Left ventricle myocardium inferior (tissue), 1 donor: ENCODE measurements at places on chromosomes 5 and 9. TPM values are rescaled to one million over a fixed set of nuclear protein-coding genes. Genes with fewer than 3 reads are reported as not detected.

FIBCD1 gene
- 0.58 TPM for total RNA-seq

TMC1 gene
- total RNA-seq, result 0.25 TPM

PCDHGB4 gene
- total RNA-seq, result 4.2 TPM

OTP gene
- total RNA-seq, result not detected

SURF6 gene
- 11.6 TPM for total RNA-seq

IFNK gene
- not detected for total RNA-seq

PCDHGB5 gene
- 6.0 TPM for total RNA-seq

ITK gene
- 0.36 TPM for total RNA-seq

JAKMIP2 gene
- 0.41 TPM for total RNA-seq

SCGB3A1 gene
- not detected for total RNA-seq

RGS14 gene
- 4.6 TPM for total RNA-seq

CXCL14 gene
- 0.49 TPM for total RNA-seq

PCDHGA2 gene
- total RNA-seq, result 7.8 TPM

ZNF462 gene
- 29.2 TPM for total RNA-seq

TEX48 gene
- total RNA-seq, result not detected

DOCK8 gene
- 3.7 TPM for total RNA-seq

SH3RF2 gene
- total RNA-seq, result 376 TPM

BAAT gene
- total RNA-seq, result not detected

CFAP77 gene
- 2.5 TPM for total RNA-seq

ZNF79 gene
- total RNA-seq, result 6.2 TPM

IL5 gene
- total RNA-seq, result not detected

TSLP gene
- 5.3 TPM for total RNA-seq

ENTREP1 gene
- total RNA-seq, result 22.1 TPM

LCN10 gene
- 9.6 TPM for total RNA-seq

HAVCR1 gene
- not detected for total RNA-seq

PIK3R1 gene
- total RNA-seq, result 132 TPM
